ENCODE measurements at places on chromosomes 16 and 17.

- no peak for DNase-seq
Observed at GRCh38 chr16:55077266-55077665, 146.6 kb downstream of the IRX5 start.

DNA sequence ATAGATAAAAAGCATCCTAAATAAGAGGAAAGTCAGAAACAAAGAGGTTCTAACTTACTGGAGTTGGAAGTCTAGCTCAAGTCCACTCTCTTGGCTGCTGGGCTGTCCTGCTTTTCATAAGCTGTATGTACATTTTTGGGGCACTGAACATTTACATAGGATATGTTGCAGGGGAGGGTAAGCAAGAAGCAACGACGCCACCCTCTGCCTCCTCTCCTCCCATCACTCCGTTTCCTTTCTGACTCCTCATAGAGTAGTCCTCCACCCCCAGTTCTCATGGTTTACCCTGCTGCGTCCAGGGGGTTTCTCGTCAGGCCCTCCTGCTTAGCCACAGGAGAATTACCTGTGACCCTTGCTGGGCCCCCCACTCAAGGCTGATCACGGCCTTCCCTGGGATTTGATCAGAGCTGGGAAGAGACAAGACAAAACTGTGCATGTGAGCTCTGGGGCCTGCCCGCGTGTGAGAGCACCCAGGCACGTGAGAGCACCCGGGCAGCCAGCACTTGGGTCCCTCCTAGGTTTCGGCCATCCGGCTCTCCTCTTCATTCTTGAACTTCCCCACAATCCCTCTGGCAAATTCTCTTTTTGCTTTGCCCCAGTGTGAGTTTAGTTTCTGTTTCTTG lies 37.1 kb downstream of the TMEM11 start:
- DNase-seq: no peak

DNA sequence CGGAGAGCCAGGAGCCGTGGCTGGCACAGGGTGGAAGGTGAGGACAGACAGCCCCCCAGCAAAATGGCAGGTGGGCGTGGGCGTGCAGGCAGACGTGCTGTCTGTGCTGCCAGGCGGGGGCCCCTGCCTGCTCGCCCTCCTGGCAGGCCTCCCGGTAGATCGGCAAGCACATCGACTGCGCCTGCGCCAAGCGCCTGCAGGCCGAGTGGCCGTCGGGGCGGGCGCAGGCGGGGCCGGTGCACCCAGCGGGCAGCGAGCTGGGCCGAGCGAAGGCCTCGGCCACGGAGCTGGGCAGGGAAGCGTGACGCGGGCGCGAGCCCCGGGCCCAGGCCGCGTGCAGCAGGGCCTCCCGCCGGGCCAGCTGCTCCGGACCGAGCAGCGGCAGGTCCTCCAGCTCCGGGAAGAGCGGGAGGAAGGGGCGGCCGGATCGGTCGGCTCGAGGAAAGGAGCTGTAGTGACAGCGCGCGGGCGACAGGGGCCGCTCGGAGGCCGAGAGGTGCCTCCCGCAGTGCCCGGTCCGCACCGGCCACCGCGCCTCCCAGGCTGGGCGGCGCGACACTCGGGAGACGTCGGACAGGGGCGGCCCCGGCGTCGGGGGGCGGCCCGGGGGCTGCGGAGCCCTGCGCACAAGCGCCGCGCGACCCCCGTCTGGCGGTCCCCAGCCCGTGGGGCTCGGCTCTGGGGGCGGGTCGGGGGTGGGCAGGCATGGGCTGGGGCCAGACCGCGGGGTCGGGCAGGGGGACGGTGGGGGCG lies 16.9 kb downstream of the GRIN2C start:
- DNase-seq: no peak

GRCh38 chr16:28587386-28587785 lies 9.5 kb downstream of the SULT1A2 start:
- DNase-seq: no peak

DNA sequence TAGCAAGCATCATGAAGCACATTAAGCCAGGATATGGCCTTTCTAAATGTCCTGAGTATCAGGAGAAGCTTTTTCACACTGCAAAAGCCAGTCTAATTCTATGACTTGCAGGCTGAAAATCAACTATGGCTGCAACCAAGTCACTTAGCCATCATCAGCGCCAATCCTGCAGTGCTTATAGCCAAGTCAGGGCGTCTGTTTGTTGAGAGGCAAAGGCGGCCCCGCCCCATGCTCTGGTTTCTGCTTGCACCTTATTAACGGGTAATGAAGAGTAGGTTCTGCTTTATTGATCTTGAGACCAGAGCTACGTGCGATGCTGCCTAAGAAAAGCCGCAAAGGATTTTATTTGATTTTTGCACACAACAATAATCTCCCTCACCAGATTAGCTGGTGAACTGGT lies 88.4 kb downstream of the CDH13 start:
- no peak for DNase-seq

DNA sequence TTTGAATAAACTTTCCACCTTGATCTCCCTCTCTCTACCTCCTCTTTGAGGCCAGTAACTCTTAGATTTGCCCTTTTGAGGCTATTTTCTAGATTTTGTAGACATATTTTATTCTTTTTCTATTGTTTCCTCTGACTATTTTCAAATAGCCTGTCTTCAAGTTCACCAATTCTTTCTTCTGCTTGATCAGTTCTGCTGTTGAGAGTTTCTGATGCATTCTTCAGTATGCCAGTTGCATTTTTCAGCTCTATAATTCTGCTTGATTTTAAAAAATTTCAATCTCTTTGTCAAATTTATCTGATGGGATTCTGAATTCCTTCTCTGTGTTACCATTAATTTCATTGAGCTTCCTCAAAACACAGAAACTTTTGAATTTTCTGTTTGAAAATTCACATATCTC lies 257.5 kb downstream of the HAPSTR1 start:
- no peak for DNase-seq

GRCh38 chr16:19086322-19087199 lies 19.1 kb downstream of the COQ7 start:
- peak; percentile 92 for DNase-seq
